ENCODE measurements at places on chromosomes 12 and 14.

GRCh38 chr12:24172031-24172772 lies 222.7 kb upstream of the SOX5 start:
- DNase-seq: no peak

- DNase-seq: no peak
These were observed 356.5 kb upstream of the ATP2B1 start for GRCh38 chr12:90064852-90065801.

GRCh38 chr12:113485330-113485729 lies 13.7 kb upstream of the LHX5 start:
- DNase-seq: no peak

DNA sequence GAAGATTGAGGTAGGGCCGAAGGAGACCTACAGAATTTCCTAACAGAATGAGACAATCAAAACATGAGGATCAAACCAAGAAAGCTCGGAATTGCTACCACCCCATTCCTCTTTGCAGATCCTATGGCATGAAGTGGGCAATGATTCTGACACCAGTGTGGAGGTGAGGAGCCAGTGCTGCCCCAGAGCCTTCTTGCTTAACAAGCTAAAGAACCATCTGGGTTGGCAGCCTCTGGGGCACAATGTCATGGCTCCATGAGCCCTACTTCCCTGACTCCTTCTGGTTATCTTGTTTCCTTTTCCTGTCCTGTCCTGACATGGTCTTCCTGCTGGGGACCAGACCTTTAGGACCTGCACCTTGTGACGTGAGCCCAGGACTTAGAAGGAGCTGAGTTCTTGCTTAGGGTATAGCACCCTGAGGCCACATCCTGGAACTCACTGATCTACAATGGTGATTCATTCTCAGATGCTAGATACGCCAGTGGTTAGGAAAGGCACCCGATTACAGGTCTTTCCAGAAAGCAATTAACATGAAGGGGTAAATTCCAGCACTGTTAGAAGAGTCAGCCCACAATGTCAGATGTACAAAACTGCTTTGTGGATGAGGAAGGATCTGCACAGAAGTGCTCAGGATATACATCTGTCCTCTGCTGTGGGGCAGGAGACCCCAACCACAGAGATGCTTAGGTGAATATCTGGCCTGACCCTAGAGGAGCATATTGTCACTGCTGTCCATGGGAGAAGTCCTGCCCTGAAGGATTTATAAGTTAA lies 324.2 kb downstream of the ZFP36L1 start:
- peak; percentile 16 for DNase-seq

- no peak for DNase-seq
These were observed 38.0 kb downstream of the LTBP2 start for GRCh38 chr14:74574090-74574433.

- no peak for DNase-seq
These were observed 114.8 kb downstream of the ALX1 start for GRCh38 chr12:85394809-85395208.

- DNase-seq: no peak
These were observed 176.4 kb downstream of the ANO2 start for GRCh38 chr12:5768581-5769196.

- no peak for DNase-seq
These were observed 5.4 kb upstream of the ERO1A start for GRCh38 chr14:52700701-52701172.

DNA sequence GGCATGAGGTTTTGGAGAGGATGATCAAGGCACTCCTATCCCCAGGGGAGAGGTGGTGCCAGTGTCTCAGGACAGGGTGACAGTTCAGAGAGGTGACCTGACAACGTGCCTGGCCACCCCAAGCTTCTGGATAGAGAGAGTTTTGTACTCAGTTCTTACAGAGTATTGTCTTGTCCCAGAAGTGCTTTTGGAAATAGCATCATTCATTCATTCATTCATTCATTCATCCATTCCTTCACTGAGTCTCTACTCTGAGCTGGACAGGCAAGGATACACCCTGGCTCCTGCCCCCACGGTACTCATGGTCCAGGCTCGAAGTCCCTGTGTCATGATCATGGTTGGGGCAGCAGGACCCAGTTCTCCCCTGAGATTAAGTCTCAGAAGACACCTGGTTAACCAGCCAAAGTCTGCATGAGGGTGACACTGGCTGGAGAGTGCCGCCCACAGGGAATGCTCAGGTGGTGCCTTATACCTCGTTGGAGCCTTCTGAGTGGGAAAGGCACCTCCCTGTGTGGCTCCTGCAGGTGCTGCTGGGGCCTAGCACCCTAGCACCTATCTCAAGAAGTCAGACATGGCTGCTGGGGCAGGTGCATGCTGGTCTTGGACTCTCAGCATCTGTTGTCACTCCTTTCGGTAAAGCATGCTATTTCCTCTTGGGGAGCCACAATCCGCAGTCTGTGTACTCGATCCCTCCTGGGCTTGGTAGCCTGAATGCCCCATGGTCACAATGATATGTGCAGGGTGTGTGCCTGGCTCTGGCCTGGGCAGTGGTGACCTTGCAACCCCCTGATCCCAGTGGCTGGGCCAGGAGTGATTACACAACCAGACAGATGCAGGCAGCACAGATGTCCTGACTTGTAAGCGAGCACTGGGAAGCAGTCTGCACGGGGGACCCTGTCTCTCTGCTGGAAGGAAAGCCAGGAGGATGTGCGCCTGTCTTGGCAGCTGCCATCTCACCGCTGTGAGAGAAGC lies 57.8 kb downstream of the C14orf132 start:
- DNase-seq: no peak

DNA sequence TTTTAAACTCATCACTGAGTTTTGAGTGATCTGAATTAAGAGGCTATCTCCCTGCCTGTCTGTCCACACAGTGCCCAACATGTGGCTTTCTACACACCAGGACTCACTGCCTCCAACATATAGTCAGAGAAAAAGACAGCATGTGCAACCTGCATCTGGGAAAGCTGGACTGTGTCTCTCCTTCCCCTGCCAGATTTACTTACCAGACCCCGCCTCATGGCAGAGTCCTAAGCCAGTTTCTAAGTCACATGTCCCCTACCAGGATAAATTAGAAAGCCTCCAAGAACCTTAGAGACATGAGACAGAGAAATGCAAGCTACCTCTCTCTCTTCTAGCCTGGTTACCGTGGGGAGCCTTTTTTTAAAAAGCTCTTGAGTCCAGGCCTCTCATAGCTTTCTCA lies 2.7 kb upstream of the HDAC7 start:
- DNase-seq: no peak

DNA sequence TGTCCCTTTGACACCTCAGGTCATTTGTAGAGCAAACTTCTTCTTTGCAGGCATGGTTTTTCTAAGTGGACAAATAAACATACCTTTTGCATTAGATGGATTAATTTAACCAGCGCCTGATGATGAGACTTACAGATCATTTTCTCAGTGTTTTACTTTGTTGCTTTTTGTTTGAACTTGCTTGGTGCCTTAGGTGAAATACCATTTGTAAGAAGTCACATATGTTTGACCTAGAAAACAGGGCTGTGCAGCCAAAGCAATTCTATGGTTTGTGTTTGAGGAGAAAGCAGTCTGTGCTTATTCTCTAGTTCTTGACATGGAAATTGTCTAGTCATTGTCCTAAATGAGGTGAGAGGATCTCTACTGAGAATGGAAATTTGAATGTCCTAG lies 111.1 kb downstream of the DIP2B start:
- DNase-seq: no peak

All from stimulated activated CD4-positive, alpha-beta T cell treated with anti-CD3 and anti-CD28 coated beads, TNF-alpha, amount 100 ng/mL, for 48 hours (primary cell).